HEK293T (cell line): ENCODE measurements at places on chromosomes 7 and 10.

- no peak for DNase-seq
Measured at GRCh38 chr7:41437257-41438196, 265.4 kb downstream of the INHBA start.

GRCh38 chr10:43351301-43351700 lies 20.1 kb upstream of the FXYD4 start:
- no peak for DNase-seq

- DNase-seq, result no peak
Measured at GRCh38 chr10:4704034-4704545, 121.9 kb upstream of the AKR1E2 start.

DNA sequence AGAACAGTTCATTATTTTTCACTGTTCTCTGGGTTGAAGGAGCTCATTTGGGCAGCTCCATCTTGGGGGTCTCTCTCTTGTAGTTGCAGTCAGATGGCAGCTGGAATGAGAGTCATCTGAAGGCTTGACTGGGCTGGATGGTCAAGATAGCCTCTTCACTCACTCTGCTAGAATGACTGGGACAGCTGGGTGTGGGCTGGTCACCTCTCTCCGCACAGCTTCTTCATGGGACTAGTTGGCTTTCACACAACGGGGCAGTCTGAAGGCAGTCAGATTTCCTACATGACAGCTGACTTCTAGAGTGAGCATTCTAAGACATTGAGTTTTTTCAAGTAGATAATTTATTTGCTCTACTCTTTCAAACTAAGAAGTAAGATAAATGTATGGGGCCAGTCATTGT lies 13.1 kb downstream of the PLEKHA1 start:
- DNase-seq, result no peak

GRCh38 chr10:124324856-124325632 lies 93.7 kb downstream of the OAT start:
- DNase-seq, result no peak

GRCh38 chr10:74328388-74328787 lies 177.4 kb downstream of the ADK start:
- no peak for DNase-seq

DNA sequence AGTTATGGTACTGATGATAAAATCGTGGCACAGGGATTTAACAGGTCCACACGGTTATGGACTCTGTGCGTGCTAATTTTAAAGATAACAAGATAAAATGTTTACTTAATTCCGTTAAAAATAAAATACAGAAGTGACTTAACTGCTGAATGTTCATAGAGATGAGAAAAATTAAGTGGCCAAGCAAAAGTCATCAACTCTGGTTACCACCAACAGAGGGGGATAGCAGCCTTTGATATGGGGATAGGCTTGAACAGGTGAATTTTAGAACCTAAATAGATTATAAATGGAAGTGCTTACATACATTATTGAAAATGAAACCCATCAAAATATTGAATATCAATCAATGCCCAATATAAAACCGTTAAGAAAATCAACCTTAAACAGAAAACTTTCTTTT lies 245.0 kb downstream of the WDR37 start:
- DNase-seq, result no peak

DNA sequence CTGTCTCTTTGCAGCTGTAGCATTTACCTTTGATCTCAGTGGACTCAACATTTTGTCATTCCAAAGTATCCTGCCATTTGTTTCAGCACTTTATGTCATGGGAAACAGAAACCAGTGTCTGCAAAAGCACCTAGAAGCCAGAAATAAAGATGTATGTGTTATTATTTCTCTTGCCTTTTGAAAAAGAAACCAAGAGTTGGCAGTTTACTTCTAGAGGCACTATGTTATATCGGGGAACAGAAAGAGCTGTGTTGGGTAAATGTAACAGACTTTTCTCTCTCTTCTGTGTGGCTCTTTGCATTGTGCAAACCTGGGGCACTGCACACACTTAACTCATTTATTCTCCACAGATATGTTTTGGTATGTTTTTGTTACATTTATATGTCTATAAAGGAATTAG lies 36.7 kb downstream of the ZNF138 start:
- no peak for DNase-seq

DNA sequence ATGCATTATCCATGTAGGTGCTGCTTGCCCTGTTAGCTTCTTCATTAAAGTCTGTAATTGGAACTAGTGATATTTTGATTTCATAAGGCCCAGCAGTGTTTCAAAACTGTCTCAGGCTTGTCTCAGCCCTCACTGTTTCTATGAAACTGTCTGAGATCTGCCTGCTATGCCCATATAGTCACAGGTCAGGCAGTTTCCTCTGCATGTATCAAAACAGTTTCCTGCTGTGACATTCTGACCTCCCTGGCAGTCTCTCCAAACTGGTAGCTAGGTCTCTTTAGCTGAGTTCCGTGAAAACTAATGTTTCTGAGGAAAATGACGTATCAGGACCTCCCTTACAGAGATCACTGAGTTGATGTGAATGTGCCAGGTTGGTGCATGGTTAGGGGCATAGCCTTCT lies 18.9 kb upstream of the SEMA3D start:
- no peak for DNase-seq

- no peak for DNase-seq
Measured at GRCh38 chr10:13311177-13311575, 11.3 kb upstream of the PHYH start.

DNA sequence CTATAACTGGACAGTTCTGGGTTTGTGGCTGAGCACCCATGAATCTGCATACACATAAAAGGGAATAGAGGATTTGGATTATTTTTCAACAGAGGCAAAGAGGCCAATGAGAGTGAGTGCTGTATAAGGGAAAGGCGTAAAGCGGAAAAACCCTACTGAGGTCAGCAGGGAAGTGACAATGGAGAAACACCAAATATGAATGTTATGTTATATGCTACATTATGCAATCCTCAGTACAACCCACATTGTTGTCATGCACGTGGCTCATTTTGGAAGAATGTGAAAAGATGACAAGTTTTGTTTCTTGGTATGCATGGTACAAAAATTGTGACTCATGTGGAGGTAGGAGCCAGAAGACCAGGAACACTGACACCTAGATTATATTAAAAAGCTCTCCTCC lies 113.6 kb upstream of the AMPH start:
- DNase-seq, result no peak

GRCh38 chr7:44305564-44306507 lies 19.6 kb downstream of the CAMK2B start:
- no peak for DNase-seq

- DNase-seq, result no peak
Measured at GRCh38 chr10:132612571-132613504, 75.3 kb downstream of the INPP5A start.

- DNase-seq, result no peak
Measured at GRCh38 chr7:34493752-34494151, 164.3 kb upstream of the NPSR1 start.
